Stimulated activated CD8-positive, alpha-beta memory T cell treated with anti-CD3 and anti-CD28 coated beads, Interleukin-7, amount 100 ng/mL, for 1 hour (primary cell): ENCODE measurements at places on chromosomes 7 and 10.

- DNase-seq: no peak
These were observed 48.2 kb upstream of the TMEM72 start for GRCh38 chr10:44862924-44863323.

DNA sequence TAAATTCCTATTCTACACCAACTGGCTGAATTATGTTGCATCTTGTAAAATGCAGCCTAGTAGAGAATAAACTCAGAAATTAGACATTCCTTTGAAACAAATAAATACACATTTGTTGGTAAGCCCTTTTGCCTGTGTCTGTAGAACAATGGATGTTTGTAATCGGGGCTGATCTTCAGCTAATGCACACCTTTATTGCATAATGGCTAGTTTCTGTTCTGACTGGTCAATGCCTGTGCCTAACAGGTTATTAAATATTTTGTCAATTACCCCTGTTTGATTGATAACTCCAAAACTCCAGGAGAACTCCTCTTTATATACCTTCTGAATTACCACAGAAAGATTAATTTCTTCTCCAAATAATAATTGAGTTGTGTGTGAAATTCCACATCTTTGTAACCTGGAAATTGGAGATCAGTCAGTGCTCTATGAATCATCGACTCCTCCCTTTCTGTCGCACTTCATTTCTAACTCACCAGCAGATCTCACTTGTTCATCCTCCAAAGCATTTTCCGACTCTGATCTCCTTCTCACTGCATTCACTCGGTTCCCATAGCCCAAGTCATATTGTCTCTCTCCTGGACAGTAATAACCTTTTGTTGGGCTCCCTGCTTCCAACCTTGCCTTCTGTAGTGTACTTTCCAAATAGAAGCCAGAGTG lies 196.0 kb upstream of the FZD1 start:
- DNase-seq: no peak

DNA sequence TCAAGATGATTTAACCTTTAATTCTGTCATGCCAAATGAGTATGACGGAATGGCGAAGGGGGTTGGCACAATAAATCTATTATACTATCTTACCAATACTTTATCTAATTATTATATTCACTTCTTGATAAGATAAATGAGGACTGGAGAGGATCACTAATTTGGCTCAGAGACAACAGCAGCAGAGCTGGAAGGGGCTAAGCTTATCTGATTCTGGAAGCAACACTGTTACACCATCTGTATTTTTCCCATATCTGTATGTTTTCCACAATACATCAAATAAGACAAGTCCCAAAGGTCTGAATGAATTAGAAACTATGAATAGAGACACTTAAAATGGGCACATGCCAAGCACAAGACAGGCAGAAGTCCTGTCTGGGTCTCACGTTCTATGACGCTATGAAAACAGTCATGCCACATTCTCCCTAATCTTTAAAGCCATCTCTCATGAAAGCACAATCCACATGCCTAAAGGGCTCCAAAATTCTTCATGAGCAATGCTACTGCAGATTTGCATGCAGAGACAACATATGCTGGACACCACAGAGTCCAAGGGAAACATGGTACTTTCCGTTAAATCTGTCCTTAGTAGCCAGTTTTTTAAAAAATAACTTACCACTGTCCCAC lies 88.3 kb downstream of the SLC25A13 start:
- DNase-seq: no peak

DNA sequence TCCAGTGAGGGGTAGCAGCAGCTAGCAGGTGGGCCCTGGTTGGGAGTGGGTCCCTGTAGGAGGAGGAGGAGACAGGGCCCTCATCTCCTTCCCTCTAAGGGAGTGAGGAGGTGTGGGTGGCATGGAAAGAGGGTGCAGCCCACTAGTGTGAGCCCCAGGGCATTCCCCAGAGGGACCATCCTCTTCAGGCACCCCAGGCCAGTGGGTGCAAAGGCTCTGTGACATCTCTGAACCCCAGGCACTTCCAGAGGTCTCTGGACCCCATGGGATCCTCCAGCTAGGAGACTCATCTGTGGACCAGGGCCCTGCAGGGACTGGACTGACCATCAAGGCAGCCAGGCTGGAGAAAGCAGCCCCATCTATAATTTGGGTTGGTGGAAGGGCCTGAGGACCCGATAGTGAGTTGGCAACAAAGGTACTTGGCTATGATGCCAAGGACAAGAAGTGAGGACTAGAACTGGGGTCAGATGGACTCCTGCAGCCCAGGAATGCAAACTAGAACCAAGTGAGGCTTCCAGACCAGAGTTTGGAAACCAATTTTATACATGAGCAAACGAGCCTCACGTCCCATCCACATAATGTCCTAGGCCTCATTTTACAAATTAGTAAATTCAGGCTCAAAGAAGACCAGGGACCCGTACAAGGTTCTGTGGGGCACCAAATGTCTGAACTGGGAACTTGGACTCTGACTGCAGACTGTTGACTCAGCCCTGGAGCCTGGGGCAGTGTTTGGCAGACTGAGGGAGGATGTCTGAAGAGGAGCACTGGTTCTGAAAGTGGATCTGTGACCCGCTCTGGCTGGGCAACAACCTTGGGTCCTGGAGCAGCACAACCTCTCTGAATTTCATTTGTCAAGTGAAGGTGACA lies 1.4 kb upstream of the VSTM4 start:
- DNase-seq: no peak

DNA sequence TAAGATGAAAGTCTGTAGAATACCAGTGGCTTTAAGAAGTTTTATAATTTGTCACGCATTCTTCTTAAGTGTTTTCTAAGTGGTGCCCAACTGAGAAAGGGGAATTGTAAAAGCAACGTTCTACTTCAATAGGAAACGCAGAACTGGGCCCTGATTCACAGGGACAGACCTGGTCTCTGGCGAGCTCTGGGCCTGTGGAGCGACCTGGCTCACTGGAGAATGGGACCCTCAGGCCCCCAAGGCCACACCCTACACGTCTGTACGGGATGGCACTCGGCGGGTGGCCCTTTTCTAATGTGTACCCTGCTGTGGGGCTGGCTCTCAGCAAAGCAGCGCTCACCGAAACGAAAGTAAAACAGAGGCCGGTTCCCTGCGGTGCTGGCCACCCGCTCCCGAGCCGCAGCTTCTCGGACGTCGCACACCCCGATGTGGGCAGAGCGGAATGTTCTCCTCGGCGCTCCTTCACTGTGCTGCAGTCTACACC lies 205.0 kb downstream of the DIP2C start:
- DNase-seq: no peak

DNA sequence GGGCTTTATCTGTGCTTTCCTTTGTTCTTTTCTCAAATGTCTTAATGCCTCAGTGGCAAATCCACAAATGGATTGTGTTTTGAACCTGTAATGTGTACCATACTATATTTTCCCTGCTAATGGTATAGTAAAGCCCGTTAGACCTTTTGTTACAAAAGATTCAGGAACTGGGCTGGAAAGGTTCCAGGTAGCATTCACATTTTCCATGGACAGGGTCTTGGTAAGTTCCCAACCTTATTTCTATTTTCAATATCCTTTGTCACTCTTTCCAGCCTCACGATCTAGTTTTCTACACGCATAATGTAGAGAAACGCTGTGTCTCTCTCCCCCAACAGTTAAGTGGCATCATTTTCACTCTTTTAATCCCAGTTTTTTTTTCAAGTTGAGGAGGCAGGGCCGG lies 153.0 kb downstream of the PLCE1 start:
- DNase-seq: no peak

DNA sequence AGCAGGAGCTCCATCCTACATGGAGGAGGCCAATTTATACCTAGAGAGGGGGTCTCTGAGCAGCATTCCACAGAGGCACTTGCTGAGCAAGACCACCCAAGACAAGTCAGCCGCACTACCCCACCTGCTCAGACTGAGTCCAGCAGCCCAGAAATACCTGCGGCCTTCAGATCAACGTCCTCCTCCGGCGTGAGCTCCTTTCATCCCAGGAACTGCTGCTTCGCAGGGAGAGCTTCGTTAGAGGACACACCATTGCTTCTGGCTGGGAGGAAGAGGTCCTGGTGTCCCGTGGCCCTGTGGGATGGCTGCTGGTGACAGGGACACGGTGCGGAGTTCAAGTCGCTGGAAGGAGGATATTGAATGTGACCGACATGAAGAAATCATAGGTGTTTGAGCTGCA lies 216.9 kb upstream of the PPP2R2D start:
- DNase-seq: no peak

GRCh38 chr10:12435348-12435747 lies 86.0 kb downstream of the CAMK1D start:
- DNase-seq: no peak
